Activated CD4-positive, alpha-beta T cell treated with anti-CD3 and anti-CD28 coated beads for 36 hours (primary cell): ENCODE measurements at places on chromosomes 6 and 20. TPM values are rescaled to one million over a fixed set of nuclear protein-coding genes. Genes with fewer than 3 reads are reported as not detected.
A peak's percentile ranks its signal among the peaks of the same experiment; 100 is the strongest.

DNA sequence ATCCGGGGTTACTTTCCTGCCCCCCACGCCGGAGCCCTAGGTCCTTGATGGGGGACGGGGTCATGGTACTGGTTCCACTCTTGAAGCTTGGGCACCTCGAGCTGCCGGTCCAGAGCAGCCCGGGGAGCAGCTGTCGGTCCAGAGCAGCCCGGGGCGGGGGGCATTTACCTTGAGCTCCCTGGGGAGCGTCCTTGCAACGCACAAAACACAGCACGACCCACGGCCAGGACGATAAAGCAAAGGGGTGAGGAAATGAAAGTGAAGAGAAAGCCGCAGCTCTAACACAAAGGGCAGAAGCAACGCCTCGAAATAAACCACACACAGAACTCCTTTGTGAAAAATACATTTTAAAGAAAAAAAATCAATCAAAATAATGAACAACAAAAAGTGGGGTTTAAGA lies 39.1 kb downstream of the KCNQ2 start:
- H3K27ac ChIP-seq, result no peak overlapping the region
- peaks cover 6% of the 10 kb centered on the region for H3K4me1 ChIP-seq
- no peak overlapping the region for H3K4me3 ChIP-seq
- H3K36me3 ChIP-seq, result no peaks in the 10 kb centered on the region
- DNase-seq, result no peak

GRCh38 chr6:15444881-15445280 lies 199.0 kb downstream of the JARID2 start:
- no peak overlapping the region for H3K4me3 ChIP-seq
- H3K4me1 ChIP-seq, result peaks cover 68% of the 10 kb centered on the region
- peak; percentile 23 for DNase-seq

- no peaks in the 10 kb centered on the region for H3K4me1 ChIP-seq
- H3K4me3 ChIP-seq, result no peak overlapping the region
- H3K27me3 ChIP-seq, result no peaks in the 10 kb centered on the region
- no peaks in the 10 kb centered on the region for H3K36me3 ChIP-seq
- H3K27ac ChIP-seq, result no peak overlapping the region
- DNase-seq, result no peak
Observed at GRCh38 chr6:38510205-38510604, 129.5 kb downstream of the BTBD9 start.

GRCh38 chr6:145119081-145119480 lies 616.2 kb downstream of the EPM2A start:
- peaks cover 5% of the 10 kb centered on the region for H3K27me3 ChIP-seq
- no peaks in the 10 kb centered on the region for H3K4me1 ChIP-seq
- no peak overlapping the region for H3K4me3 ChIP-seq

- no peak overlapping the region for H3K27ac ChIP-seq
- H3K27me3 ChIP-seq, result no peaks in the 10 kb centered on the region
- no peaks in the 10 kb centered on the region for H3K4me1 ChIP-seq
Observed at GRCh38 chr20:52056203-52057062, 135.1 kb downstream of the ZFP64 start.

GRCh38 chr6:75853806-75854205 lies 104.8 kb downstream of the MYO6 start:
- H3K4me1 ChIP-seq, result no peaks in the 10 kb centered on the region
- H3K4me3 ChIP-seq, result no peak overlapping the region
- DNase-seq, result no peak
- no peaks in the 10 kb centered on the region for H3K36me3 ChIP-seq
- no peak overlapping the region for H3K27ac ChIP-seq

GRCh38 chr6:83546636-83547035 lies 34.3 kb downstream of the PRSS35 start:
- no peaks in the 10 kb centered on the region for H3K4me1 ChIP-seq
- no peak overlapping the region for H3K4me3 ChIP-seq
- no peak for DNase-seq
- no peak overlapping the region for H3K27ac ChIP-seq

- no peak overlapping the region for H3K4me3 ChIP-seq
- H3K36me3 ChIP-seq, result no peaks in the 10 kb centered on the region
- peaks cover 39% of the 10 kb centered on the region for H3K4me1 ChIP-seq
- no peak overlapping the region for H3K27ac ChIP-seq
Observed at GRCh38 chr6:106124437-106125430, 38.6 kb downstream of the PRDM1 start.

GRCh38 chr20:17568972-17569521 lies 828 bp upstream of the DSTN start:
- DNase-seq, result peak; percentile 34
- H3K4me1 ChIP-seq, result peaks cover 26% of the 10 kb centered on the region
- H3K36me3 ChIP-seq, result no peaks in the 10 kb centered on the region
- H3K4me3 ChIP-seq, result peak overlapping the region; percentile 88
- no peak overlapping the region for H3K27ac ChIP-seq
- peaks cover 8% of the 10 kb centered on the region for H3K27me3 ChIP-seq

DNA sequence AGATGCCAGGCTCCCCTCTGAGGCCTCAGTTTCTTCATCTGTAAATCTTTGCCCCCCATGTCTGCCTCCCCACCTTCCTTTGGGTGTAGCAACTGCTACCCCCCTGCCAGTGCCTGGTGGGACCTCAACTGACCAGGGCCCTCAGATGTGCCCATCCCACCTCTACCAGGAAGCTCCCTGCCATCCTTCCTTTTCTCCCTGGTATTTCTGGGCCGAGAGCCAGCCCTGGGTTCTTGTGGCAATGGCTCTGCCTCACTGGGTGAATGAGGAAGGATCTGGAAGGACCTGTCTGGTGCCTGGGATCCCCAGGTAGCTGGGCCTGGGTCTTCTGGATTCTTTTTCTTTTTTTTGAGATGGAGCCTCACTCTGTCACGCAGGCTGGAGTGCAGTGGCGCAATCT lies 141.1 kb upstream of the RNF24 start:
- H3K27ac ChIP-seq, result no peak overlapping the region
- peaks cover 15% of the 10 kb centered on the region for H3K4me1 ChIP-seq
- no peak for DNase-seq
- H3K36me3 ChIP-seq, result no peaks in the 10 kb centered on the region

- no peaks in the 10 kb centered on the region for H3K27me3 ChIP-seq
- DNase-seq, result peak; percentile 30
- H3K4me1 ChIP-seq, result peaks cover 61% of the 10 kb centered on the region
- peaks cover 24% of the 10 kb centered on the region for H3K36me3 ChIP-seq
Observed at GRCh38 chr6:4010689-4011090, 68.2 kb downstream of the FAM217A start.

DNA sequence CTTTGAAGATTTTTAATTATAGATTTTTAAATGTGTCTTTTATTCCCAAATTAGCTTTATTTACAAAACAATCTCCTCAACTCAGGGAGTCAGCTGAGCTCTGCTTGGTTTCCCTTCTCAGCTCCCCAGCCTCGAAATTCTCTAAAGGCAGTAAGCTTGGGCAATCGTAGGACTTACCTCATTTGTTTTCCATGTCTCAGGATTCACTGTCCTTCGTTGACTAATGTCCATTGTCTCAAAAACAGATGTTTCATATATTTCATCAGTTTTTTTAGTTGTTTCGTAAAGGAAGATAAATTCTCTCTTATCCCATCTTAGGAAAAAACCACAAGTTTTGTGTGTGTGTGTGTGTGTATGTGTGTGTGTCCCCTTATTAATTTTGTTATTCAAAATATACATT lies 102.2 kb upstream of the ADGRF1 start:
- no peak overlapping the region for H3K27ac ChIP-seq
- no peak overlapping the region for H3K4me3 ChIP-seq
- H3K4me1 ChIP-seq, result no peaks in the 10 kb centered on the region
- H3K36me3 ChIP-seq, result no peaks in the 10 kb centered on the region

DNA sequence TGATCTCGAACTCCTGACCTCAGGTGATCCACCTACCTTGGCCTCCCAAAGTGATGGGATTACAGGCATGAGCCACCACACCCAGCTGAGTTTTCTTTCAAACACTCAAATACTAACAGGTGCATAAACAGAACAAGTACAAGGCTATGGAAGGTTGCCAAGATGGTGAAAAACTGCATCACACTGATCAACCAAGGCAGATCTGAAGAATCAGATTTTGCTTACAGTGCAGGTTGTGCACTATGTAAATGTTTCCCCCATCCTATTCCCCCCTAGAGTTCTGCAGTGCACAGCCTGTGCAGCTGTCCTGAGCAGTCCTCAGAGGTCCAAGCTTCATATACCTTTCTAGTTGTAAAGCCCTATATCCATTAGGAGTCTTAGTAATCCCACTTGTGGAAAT lies 73.0 kb downstream of the GFRA4 start:
- peaks cover 50% of the 10 kb centered on the region for H3K36me3 ChIP-seq
- no peak overlapping the region for H3K4me3 ChIP-seq
- no peaks in the 10 kb centered on the region for H3K4me1 ChIP-seq
- H3K27me3 ChIP-seq, result no peaks in the 10 kb centered on the region
- DNase-seq, result no peak

DNA sequence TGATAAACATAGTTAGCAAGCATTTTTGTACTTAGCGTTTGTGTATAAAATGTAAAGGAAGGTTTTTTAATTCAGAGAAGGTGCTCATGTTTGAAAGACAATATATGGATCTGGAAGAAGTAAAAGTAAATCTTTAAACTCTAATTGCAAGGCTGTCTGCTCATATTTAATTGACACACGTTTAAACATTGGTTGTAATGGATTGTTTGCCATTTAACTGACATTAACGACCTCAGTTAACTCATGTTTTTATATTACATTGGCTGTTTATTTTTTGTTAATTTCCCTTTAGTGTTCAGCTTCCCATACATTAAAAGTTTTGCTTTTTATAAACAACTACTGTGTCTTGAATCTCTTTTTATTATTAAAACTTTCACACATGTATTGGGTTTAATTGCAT lies 208.1 kb downstream of the ARID1B start:
- no peaks in the 10 kb centered on the region for H3K36me3 ChIP-seq
- no peak for DNase-seq
- no peak overlapping the region for H3K4me3 ChIP-seq
- no peak overlapping the region for H3K27ac ChIP-seq

GRCh38 chr6:148520109-148520841 lies 177.6 kb downstream of the SASH1 start:
- no peak for DNase-seq
- H3K36me3 ChIP-seq, result no peaks in the 10 kb centered on the region
- peaks cover 5% of the 10 kb centered on the region for H3K27me3 ChIP-seq
- H3K27ac ChIP-seq, result no peak overlapping the region

DNA sequence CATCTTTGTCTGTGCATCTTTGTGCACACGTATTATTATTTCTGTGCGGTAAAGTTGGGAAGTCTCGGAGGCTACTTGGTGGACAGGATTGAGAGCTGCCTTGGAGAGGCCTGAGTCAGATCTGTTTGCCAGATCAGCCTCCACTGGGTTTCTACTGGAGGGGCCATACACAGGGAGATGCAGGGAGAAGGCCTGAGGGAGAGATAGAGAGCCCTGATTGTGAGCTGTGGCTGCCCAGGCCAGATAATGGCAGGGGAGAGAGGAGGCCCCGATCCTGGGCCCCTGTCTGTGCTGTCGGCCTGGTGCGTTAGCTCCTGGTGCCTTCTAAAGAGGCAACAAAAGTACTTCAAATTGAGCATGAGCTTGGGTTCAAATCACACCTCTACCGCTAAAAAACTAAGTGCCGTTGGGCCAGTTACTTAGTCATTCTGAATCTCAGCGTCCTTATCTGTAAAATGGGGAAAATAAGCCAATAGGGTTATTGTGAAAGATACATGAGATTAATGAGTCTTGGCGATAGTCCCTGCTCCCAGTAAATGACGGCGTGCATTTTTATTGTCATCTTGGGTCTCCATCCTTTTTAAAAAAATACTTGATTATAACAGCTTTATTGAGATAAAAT lies 27.6 kb upstream of the ADA start:
- no peaks in the 10 kb centered on the region for H3K4me1 ChIP-seq
- no peak overlapping the region for H3K27ac ChIP-seq
- H3K27me3 ChIP-seq, result no peaks in the 10 kb centered on the region
- no peaks in the 10 kb centered on the region for H3K36me3 ChIP-seq
- no peak for DNase-seq

- peaks cover 33% of the 10 kb centered on the region for H3K36me3 ChIP-seq
- no peaks in the 10 kb centered on the region for H3K27me3 ChIP-seq
- DNase-seq, result peak; percentile 43
- H3K4me3 ChIP-seq, result no peak overlapping the region
- peaks cover 51% of the 10 kb centered on the region for H3K4me1 ChIP-seq
Observed at GRCh38 chr6:111589366-111589765, 16.3 kb downstream of the TRAF3IP2 start.

DNA sequence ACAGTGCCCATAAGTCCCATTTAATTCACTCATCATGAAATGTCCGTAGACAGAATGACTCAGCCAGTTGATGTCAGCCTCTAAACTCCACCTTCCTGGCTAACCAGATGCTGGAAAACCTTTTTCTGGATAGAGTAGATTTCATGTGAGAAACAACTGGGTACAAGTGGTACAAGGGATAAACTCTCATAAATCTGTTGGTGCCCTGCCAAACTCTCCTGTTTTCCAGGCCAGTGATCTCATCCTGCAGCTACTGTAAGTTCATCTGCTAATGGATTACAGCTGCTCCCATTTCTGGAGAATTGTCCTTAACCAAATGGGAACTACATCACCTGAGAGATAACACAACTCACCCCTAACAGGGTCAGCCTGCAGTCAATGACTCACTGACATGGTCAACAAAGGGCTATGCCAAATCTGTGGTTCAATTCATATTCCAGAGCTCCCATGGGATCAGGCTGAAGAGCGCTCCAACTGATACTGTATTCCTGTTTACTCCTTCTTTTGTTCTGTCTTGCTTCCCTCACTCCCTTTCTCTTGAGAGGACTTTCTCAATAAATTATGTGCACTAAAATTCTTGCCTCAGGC lies 210.1 kb upstream of the HDDC2 start:
- no peaks in the 10 kb centered on the region for H3K36me3 ChIP-seq
- DNase-seq, result no peak
- no peaks in the 10 kb centered on the region for H3K4me1 ChIP-seq
- H3K27ac ChIP-seq, result no peak overlapping the region
- no peak overlapping the region for H3K4me3 ChIP-seq

- H3K27me3 ChIP-seq, result no peaks in the 10 kb centered on the region
- no peak for DNase-seq
- H3K27ac ChIP-seq, result no peak overlapping the region
Observed at GRCh38 chr6:45326698-45327417, 1.3 kb upstream of the RUNX2 start.

GRCh38 chr6:163802267-163802666 lies 387.7 kb downstream of the QKI start:
- H3K27ac ChIP-seq, result no peak overlapping the region
- H3K4me3 ChIP-seq, result no peak overlapping the region
- H3K27me3 ChIP-seq, result peaks cover 5% of the 10 kb centered on the region
- no peak for DNase-seq

DNA sequence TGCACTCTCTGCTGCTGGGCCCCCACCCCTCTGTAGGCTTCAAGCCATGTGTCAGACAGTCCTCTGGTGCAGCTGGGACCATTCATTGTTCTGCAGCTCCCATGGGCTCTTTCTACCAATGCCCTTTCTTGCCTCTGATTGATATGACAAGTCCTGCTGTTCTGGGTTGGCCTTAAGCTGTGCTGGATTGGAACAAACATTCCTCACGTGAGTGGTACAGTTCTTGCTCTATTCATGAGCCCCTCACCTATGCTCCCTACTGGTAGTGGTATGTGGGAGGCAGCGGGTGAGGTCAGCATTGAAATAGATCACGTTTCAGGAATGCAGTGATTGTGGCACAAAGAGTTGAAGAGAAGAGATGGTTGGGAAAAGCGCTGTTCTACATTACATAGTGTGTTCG lies 48.8 kb upstream of the RALY start:
- no peak for DNase-seq
- no peak overlapping the region for H3K4me3 ChIP-seq
- peaks cover 3% of the 10 kb centered on the region for H3K36me3 ChIP-seq
- no peaks in the 10 kb centered on the region for H3K27me3 ChIP-seq
- no peaks in the 10 kb centered on the region for H3K4me1 ChIP-seq
- no peak overlapping the region for H3K27ac ChIP-seq

The MANEA gene
- 19.6 TPM for total RNA-seq

The ELOVL2 gene
- not detected for total RNA-seq

The RCAN2 gene
- 0.57 TPM for total RNA-seq

The CRYBG1 gene
- total RNA-seq, result 26.2 TPM

The RBPJL gene
- total RNA-seq, result not detected

The CCDC170 gene
- not detected for total RNA-seq

The POU3F2 gene
- not detected for total RNA-seq
